Smooth muscle cell of bladder (primary cell): ENCODE measurements at places on chromosomes 7 and 10. TPM values are rescaled to one million over a fixed set of nuclear protein-coding genes. Genes with fewer than 3 reads are reported as not detected.

FANK1 gene
- total RNA-seq, result 10.0 and 11.5 TPM in 2 replicates

ERVW-1 gene
- total RNA-seq, result 0.09 TPM in 1 of 2 replicates, not detected in the other

LLCFC1 gene
- not detected in 2 replicates for total RNA-seq

TRIL gene
- total RNA-seq, result 0.71 and 1.3 TPM in 2 replicates

ARL3 gene
- total RNA-seq, result 8.5 and 8.9 TPM in 2 replicates

RSPH10B2 gene
- total RNA-seq, result 0.14 and 0.37 TPM in 2 replicates

UTF1 gene
- total RNA-seq, result not detected in 2 replicates

NKX1-2 gene
- total RNA-seq, result not detected in 2 replicates

UBE3C gene
- 61.3 and 73.6 TPM in 2 replicates for total RNA-seq
